ENCODE measurements at places on chromosomes 5 and 9. TPM values are rescaled to one million over a fixed set of nuclear protein-coding genes. Genes with fewer than 3 reads are reported as not detected.

The IL13 gene
- not detected for total RNA-seq

The SMIM33 gene
- total RNA-seq, result not detected

The KCNV2 gene
- total RNA-seq, result not detected

The BRD8 gene
- total RNA-seq, result 29.1 TPM

The BSPRY gene
- total RNA-seq, result 0.07 TPM

The STKLD1 gene
- 0.33 TPM for total RNA-seq

The APBA1 gene
- 14.5 TPM for total RNA-seq

The GRM6 gene
- not detected for total RNA-seq

The CERCAM gene
- 338 TPM for total RNA-seq

The SPINK4 gene
- total RNA-seq, result 0.91 TPM

The ENTREP1 gene
- 0.33 TPM for total RNA-seq

The CTXN3 gene
- not detected for total RNA-seq

The C5orf58 gene
- not detected for total RNA-seq

The SLC6A19 gene
- not detected for total RNA-seq

The SHOC1 gene
- under 0.01 TPM for total RNA-seq

The MAST4 gene
- total RNA-seq, result 25.1 TPM

The STK32A gene
- 3.5 TPM for total RNA-seq

The PSAT1 gene
- total RNA-seq, result 90.6 TPM

The WDR31 gene
- total RNA-seq, result 5.0 TPM

The DND1 gene
- 0.13 TPM for total RNA-seq

The ADAMTS13 gene
- 6.1 TPM for total RNA-seq

The LSM11 gene
- total RNA-seq, result 6.1 TPM

The MYMK gene
- total RNA-seq, result not detected

The GCNT4 gene
- 5.0 TPM for total RNA-seq

The FBP2 gene
- not detected for total RNA-seq

The SPATA31A6 gene
- total RNA-seq, result not detected

The CSF1R gene
- total RNA-seq, result 0.69 TPM

The OBP2B gene
- not detected for total RNA-seq

The C7 gene
- total RNA-seq, result 36.9 TPM

The PURA gene
- total RNA-seq, result 45.0 TPM

Measured in smooth muscle cell of the pulmonary artery (primary cell).